ENCODE measurements at places on chromosomes 4 and X.

DNA sequence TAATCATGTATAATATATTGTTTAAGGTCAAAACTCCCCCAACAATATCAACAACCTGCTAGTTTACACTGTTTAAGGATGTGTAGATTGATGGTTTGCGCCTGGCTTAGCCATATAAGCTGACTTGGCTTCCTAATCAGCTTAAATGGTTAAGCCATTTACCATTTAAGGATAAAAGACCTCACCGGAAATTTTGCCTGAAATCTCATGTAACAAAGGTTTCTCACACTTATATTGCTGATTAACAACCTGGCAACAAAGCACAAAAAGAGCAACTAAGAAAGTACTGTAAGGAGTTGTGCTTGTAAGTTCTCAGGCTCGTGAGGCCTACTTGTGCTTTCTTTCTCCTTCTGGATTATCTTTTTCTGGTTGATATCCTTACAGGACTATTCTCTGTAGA, 485.2 kb downstream of the GABRG1 start:
- DNase-seq: no peak

DNA sequence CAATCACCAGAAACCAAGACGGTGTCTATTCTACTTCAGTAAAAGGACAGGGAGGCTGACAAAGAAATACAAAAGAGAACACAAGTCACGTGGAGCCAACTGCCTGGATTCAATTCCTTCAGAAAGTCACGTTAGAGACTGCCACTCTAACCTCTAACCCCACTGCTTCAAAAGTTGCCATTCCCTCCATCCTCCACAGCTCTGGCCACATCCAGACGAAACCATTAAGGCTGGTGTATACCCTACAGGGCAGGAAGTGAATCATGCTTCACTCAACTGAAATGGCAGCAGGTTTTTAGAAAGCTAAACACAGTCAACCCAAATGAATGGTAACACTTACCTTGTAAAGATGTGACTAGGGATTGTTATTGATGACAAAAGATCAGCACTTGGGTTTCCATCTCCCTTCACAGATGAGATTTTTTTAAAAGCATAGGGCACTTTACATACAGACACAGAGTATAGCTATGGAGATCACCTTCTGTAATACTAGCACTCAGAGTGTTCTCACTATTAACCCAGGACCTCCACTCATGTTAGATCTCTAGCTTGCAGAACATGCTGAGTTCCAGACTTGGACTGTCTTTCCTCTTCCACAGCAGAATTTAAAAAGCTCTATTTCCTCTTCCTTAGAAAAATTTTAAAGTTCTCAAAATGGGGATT, 37.4 kb downstream of the MAML3 start:
- DNase-seq: no peak

DNA sequence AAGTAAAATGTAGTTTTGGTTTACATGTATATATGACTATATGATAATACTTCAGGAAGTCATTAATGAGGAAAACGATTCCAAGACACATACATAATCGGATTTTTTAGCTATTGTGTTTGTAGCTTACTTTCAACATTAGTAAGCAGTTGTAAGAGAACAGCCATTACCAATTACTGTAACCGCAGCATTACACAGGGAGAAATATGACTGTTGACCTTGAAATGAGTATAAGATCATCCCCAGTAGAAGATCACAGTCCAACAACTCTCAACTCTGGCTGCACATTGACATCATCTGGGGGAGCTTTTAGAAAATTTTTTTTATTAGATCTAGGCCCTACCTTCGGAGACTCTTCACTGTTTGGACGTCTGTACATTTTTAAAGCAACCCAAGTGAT, 762.0 kb upstream of the MAGEB2 start:
- no peak for DNase-seq

DNA sequence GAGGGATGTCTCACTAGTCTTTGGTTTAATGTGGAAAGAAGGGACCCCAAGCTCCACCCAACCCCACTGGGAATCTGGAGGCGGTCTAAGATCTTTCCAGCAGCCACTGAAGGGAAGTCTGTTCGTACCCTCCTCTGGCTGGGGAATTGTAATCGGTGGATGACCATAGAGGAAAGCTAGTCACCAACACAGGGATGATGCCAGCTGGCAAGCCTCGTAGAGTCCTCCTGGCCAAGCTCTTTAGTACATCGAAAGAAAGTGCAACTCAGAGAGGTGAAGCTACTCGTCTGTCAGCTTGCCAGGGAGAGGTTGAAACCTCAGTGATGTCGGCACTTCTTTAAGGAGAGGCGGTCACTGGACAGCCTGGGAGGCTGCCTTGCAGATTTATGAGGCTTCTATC, 58.7 kb downstream of the MAMLD1 start:
- DNase-seq: no peak

- no peak for DNase-seq
These were observed 8.7 kb downstream of the CLRN2 start for GRCh38 chr4:17523662-17524061.

GRCh38 chr4:47075919-47076318, 44.6 kb downstream of the GABRB1 start:
- DNase-seq: peak; percentile 2

- no peak for DNase-seq
These were observed 13.4 kb downstream of the LEF1 start for GRCh38 chr4:108155373-108155772.

DNA sequence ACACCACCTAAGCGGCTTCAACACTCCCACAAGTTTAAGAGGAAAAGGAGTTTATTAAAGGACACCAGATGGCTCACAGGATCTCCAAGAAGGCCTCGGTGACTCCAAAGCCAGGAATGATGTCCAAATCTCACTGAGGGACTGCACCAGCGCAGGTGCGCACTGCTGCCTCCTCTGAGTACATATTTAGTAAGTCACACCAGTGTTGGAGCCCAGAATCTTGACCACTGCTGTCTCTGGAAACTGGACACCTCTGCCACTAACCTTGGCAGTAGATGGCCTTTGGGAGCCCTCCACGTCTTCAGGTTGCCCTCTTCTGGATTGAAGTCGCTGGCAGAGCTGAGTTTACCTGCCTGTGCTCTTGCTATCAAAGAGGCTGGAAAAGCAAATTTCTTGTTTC, 10.1 kb upstream of the RS1 start:
- DNase-seq: no peak

GRCh38 chr4:158068068-158068467, 104.8 kb downstream of the GASK1B start:
- no peak for DNase-seq

- no peak for DNase-seq
These were observed 9.0 kb downstream of the DCUN1D4 start for GRCh38 chr4:51851937-51852290.

DNA sequence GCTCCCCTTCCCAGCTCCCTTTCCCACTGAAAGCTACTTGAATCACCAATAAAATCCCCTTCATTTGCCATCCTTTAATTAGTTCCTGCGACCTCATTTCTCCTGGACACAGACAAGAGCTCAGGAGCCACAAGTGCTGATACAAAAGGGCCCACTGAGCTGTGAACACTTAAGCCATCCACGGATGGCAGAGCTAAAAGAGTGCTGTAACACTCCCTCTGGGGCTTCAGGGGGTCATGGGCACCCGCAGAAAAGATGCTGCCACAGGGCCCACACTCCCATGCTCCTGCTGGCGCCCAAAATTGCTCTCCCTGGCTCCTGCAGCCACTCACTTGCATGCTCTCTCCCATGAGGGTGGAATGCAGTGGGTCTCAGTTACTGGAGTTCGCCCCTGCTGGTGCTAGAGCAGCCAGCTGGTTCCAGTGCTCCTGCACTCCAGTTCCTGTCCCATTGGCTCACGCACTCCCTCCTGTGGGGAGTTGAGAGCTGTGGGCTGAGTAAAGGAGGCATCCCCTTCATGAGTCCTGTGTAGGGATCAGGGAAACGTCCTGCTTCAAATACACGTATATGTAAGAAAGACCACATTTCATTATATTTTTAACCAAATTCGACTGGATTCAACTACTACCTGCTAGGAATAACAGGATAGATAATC, 1291.0 kb downstream of the ARAP2 start:
- DNase-seq: no peak

All from stomach (tissue), 19 donors.